Activated CD8-positive, alpha-beta memory T cell treated with anti-CD3 and anti-CD28 coated beads, Interleukin-2, amount 50 U/mL, for 48 hours (primary cell): ENCODE measurements at places on chromosomes 11 and 22.

DNA sequence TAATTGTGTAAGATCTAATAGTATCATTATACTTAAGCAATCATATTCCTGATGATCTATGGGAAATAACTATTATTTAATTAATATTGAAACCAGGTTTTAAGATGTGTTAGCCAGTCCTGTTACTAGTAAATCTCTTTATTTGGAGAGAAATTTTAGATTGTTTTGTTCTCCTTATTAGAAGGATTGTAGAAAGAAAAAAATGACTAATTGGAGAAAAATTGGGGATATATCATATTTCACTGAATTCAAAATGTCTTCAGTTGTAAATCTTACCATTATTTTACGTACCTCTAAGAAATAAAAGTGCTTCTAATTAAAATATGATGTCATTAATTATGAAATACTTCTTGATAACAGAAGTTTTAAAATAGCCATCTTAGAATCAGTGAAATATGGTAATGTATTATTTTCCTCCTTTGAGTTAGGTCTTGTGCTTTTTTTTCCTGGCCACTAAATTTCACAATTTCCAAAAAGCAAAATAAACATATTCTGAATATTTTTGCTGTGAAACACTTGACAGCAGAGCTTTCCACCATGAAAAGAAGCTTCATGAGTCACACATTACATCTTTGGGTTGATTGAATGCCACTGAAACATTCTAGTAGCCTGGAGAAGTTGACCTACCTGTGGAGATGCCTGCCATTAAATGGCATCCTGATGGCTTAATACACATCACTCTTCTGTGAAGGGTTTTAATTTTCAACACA, 6.4 kb downstream of the BIRC3 start:
- DNase-seq, result no peak

DNA sequence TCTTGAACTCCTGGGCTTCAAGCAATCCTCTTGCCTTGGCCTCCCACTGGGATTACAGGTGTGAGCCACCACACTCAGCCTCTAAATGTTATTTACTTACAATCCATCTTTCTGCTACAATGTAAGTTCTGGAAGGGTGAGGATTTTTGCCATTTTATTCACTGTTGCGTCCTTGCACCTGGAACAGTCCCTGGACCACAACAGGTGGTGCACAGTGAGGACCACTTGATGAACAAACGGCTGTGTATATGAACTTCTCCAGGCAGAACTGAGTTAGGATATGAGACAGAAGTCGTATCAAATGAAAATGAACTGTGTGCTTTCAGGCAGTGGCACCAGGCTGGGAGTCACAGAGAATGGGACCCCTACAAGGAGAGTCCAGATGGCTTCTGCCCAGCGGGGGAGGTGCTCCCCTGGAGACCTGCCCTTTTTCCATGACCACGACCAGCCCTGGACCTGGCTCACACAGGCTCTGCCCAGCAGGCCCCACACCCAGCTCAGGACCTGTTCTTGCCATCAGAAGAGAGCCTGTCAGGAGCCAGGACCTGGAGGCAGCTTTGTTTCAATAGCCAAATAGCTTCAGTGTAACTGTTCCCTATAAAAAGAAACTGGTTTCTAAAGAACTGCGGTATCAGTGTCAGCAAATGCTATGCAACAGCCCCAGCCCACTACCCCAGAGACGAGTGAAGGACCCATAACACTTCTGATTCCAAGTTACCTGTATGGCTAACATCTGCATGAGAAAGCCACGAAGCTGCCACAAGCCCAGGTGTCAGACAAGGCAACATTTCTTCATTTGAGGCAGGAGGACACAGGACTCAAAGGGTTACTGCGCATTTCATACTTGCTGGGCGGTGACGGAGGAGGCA, 104.9 kb downstream of the MICAL3 start:
- DNase-seq, result no peak

- peak; percentile 90 for DNase-seq
Measured at GRCh38 chr22:23233752-23234408, 53.6 kb downstream of the BCR start.

- DNase-seq, result no peak
Measured at GRCh38 chr11:68312117-68312779, at the start of gene LRP5. Gene LRP5 (plus strand): TSS chr11:68312591. CDS start chr11:68312715, 124 bp downstream.

- no peak for DNase-seq
Measured at GRCh38 chr11:93652161-93652597, 9.3 kb upstream of the CEP295 start.

DNA sequence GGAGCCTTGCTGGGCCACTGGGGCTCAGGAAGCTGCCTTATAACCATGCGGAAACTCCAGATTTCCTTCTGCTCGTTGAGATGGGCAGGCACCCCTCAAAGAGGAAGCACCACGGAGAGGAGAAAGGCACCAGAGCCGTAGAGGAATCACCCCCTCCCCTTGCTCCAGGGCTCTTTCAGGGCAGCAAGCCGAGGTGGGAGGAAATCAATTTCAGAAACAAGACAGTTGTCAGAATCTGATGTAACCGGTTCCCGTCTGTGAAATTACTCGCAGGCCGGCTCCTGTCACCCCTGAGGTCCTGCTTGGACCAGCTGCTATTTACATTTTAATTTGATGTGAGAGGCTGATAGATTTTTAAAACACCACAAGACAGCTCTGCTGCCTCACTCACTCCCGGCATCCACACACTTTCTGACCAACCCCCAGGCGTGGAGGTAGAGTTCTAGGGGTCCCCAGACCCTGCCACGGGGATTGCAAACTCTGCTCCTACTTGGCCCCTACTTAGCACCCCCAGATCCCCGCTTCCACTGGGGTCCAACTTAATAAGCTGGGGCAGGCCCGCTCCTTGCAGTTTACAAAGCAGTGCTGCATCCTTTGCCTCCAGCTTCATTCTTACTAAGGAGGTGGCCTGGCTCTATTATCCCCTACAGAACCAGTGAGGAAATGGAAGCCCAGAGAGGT, 162.5 kb downstream of the CEP164 start:
- DNase-seq, result no peak

DNA sequence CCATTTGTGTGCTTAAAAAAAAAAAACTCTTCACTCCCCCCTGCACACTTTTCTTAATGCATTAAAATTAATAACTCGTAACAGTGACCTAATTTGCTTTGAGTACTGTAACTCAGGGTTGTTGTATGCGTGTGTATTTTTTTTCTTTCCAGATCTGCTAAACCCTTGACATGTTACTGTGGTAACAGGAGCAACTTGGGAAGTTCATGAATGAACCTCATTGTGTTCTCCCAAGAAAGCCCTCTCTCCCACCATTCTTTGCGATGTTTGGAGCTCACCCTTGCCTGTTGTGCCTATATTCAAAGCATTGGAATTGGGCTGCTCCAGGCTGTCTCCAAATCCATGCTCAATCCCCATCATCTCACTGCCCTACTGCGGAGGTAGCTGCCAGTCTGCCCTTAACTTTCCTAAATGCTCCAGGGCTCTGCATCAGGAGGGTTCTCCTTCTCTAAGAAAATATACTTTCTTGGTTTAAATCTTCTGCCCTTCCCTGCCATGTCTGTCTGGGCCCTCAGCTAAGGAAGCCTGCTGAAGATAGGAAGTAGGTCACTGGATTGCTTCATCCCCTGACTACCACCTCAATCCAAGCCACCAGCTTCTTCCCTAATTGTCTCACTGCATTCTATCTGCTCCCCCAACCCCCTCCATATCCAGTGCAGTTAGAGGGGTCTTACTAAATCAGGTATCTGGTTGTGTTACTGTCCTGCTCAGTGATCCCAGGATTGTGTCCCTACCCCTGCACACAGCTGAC, 70.3 kb downstream of the KIRREL3 start:
- no peak for DNase-seq

GRCh38 chr11:86119077-86119476, 50.2 kb upstream of the PICALM start:
- DNase-seq, result no peak
